Fibroblast of villous mesenchyme (primary cell): ENCODE measurements at places on chromosomes 2 and 18. TPM values are rescaled to one million over a fixed set of nuclear protein-coding genes. Genes with fewer than 3 reads are reported as not detected.
A peak's percentile ranks its signal among the peaks of the same experiment; 100 is the strongest.

- DNase-seq = no peak
Measured at GRCh38 chr2:145739681-145740080, 1219.8 kb upstream of the ZEB2 start.

DNA sequence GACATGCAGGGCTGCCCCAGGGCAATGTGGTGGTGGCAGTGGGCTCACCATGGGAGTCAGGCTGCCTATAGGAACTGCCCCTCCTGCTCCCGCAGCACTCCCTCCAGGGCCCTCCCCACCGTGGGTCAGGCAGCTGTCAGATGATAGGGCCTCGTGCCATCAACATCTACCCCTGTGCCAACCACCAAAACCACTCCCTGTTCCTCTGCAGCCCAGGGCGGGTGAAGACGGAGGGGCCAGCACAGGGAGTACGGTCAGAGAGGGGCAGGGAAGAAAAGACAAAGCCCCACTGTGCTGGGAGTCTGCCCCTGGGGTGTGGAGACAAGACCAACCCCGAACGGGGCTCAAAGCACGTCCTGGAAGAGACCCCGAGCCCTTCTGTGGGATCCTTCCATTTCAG is 97.4 kb downstream of the TNS1 start:
- DNase-seq = no peak

DNA sequence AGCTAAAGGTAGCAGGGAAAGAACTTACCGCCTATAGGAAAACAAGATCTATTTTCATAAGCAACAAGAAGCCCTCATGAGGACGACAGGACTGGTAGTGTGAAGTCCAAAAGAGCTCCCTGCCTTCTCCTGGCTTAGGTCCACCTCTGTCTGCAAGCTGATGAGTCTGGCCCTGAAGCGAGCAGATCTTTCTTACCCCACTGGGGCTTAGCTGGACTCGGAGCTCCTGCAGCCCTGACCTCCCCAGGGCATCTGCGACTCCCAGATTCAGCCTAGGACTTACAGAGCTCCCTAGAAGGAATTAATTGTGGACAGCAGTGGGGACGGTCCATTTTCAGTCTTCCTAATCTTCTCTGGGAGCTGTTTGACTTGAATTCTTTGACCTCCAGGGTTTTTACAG is 53.7 kb downstream of the MCFD2 start:
- no peak for DNase-seq

GRCh38 chr2:44763275-44763782 is 178.2 kb upstream of the SIX3 start:
- DNase-seq = no peak

GRCh38 chr2:157172866-157173578 is 84.5 kb upstream of the GALNT5 start:
- DNase-seq = peak; percentile 77

GRCh38 chr18:23240609-23240930 is 105.3 kb downstream of the CABLES1 start:
- no peak for DNase-seq

GRCh38 chr2:85441864-85442263 is 23.4 kb downstream of the SH2D6 start:
- no peak for DNase-seq

Gene FZD7
- total RNA-seq = 14.7 and 43.8 TPM in 2 replicates

Gene AQP12B
- not detected in 2 replicates for total RNA-seq

DNA sequence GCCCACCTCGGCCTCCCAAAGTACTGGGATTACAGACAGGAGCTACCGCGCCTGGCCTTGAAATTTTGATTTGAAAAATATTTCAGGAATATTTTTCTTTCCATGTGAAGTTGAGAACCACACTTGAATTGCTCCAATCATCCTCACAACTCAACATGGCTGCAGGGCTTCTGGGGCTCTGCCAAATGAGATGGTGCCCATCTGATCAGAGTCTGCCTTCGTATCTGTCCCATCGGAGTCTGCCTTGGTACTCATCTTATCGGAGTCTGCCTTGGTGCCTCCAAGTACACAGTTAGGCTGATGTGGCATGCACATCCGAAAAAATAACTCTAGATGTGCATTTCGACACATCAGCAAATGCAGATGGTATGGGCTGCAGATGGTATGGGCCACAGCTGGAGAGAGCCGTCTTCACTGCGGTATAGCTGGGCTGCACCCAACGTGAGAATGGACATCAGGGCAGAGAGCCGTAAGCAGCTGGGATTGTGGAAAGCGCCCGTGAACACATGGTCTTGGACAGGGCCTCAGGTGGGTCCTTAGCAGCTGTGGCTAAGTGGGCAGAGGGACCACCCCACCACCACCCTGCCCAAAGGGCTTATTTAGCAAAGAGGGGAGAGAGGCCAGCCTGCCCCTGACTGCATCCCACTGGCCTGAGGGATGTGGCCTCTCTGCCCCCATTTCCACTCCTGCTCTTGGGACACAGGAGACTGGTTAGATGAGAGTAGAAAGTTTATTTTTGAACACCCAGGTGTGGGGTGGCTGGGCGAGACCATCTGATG is 52.1 kb upstream of the RBM44 start:
- no peak for DNase-seq

DNA sequence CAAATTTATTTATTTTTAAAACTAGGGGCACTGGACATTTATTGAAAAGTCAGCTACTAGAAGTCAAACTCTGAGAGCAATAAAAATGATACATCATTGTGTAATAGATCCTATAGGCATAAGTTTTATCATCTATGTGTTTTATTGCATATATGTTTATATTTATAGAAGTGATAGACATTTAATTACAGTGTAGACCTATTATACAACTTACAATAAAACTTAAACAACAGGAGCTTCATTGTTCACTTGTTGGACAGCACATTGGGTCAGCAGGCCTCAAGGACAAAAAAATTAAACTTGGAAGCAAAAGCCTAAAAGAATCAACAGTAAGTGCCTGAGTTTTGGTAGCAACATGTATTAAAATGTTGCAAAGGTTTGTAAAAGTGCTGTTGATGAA is 15.0 kb upstream of the ACTR2 start:
- DNase-seq = no peak

DNA sequence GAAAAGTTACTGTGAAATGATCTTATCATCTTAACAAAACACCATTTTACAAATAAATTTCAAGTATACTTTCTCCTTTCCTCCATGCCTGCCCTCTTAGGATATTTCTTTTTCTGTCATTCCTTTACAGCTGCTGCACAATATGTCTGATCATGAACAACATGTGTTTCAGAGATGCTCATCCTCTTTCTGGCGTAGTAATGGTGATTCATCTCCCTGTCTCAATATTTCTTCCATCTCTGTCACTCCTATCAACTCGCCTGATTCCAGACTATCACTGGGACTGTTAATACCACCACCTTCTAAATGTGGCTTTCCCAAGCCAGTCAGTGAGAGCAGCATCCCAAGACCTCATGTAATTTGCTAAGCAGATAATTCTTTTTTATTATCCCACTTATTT is 290.5 kb downstream of the GULP1 start:
- DNase-seq = no peak

Gene ERMN
- not detected in 2 replicates for total RNA-seq

GRCh38 chr2:72139471-72139873 is 8.2 kb downstream of the CYP26B1 start:
- no peak for DNase-seq

Gene TUBA3E
- total RNA-seq = not detected in 2 replicates

Gene PROM2
- under 0.01 and 0.32 TPM in 2 replicates for total RNA-seq

Gene SPHKAP
- under 0.01 TPM in 1 of 2 replicates, not detected in the other for total RNA-seq

GRCh38 chr2:8004250-8004681 is 677.6 kb upstream of the ID2 start:
- DNase-seq = peak; percentile 85

Gene NEU4
- total RNA-seq = not detected in 2 replicates

Gene CRYGC
- not detected in 2 replicates for total RNA-seq

Gene TMEM17
- 1.6 and 3.0 TPM in 2 replicates for total RNA-seq

DNA sequence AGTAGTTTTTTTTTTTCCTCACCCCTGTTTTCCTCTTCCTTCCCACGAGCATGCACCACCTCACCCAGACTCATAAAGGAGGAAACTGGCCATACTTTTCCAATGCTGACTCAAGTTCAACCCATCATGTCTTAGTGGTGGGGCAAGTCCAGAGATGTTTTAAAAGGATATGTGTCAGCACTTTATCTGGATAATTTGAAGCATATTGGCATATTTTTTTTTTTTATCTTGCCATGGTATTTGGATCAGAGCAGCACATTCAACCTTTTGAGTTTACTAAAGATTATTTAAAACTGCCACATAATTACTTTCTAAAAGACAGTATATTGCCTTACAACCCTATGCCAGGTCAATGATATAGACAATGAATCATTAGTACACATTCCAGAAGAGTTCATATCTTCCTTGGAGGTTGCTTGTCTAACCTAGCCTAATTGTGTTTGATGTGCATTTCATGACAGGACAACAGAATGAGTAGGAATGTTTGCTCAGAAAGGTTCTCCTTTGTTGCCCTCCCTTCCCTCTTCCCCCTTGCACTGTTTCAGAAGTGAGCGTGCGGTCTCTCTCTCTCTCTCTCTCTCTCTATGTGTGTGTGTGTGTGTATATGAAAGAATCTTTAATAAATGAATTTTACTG is 950.7 kb upstream of the FAM98A start:
- DNase-seq = no peak

Gene MYL12A
- total RNA-seq = 861 and 1,222 TPM in 2 replicates

Gene DIS3L2
- total RNA-seq = 26.7 and 30.7 TPM in 2 replicates

Gene PECR
- total RNA-seq = 9.9 and 12.6 TPM in 2 replicates

Gene EVX2
- total RNA-seq = under 0.01 TPM in 1 of 2 replicates, not detected in the other

Gene COL5A2
- 693 and 717 TPM in 2 replicates for total RNA-seq

DNA sequence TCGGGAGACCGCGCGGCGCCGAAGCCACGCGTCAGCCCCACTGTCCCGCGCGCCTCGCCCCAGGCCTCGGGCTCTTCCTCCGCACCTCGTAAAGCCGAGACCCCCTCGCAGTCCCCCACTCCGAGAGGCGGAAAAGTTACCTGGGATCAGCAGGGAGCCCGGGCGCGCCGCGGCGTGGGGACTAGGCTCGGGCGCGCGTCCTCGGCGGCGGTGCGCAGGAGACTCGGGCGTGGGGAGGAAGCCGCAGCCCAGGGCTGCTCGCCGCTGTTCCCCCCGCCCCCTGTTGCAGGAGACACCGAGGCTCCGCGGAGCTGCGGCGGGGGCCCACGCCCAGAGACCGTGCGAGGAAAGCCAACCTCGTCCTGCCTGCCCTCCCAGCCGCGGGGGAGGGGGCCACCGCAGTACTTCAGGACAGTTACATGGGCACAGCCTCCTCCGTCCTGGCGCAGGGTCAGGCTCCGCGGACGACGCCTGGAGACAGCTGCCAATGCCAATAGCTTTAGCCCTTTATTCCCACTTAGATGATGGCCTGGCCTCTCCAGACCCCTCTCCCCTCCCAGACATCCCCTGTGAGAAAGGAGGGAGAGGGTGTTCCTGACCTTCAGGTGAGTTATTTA is at the start of gene EPB41L3:
TSS of gene EPB41L3 (minus strand) at position 225 of the 617 bp plus-strand sequence. CDS start 54,814 bp downstream, outside the sequence.
- DNase-seq = no peak

- no peak for DNase-seq
Measured at GRCh38 chr2:63981702-63982103, 37.5 kb downstream of the VPS54 start.

- DNase-seq = no peak
Measured at GRCh38 chr2:48452108-48452507, 77.8 kb upstream of the STON1 start.
